ENCODE measurements at places on chromosomes 2 and 18. TPM values are rescaled to one million over a fixed set of nuclear protein-coding genes. Genes with fewer than 3 reads are reported as not detected.

Gene AFF3
- total RNA-seq: not detected

Gene SMYD1
- not detected for total RNA-seq

Gene AKAIN1
- not detected for total RNA-seq

Gene NT5DC4
- not detected for total RNA-seq

Gene PIEZO2
- total RNA-seq: not detected

Gene SRD5A2
- not detected for total RNA-seq

Gene SERPINB11
- total RNA-seq: not detected

DNA sequence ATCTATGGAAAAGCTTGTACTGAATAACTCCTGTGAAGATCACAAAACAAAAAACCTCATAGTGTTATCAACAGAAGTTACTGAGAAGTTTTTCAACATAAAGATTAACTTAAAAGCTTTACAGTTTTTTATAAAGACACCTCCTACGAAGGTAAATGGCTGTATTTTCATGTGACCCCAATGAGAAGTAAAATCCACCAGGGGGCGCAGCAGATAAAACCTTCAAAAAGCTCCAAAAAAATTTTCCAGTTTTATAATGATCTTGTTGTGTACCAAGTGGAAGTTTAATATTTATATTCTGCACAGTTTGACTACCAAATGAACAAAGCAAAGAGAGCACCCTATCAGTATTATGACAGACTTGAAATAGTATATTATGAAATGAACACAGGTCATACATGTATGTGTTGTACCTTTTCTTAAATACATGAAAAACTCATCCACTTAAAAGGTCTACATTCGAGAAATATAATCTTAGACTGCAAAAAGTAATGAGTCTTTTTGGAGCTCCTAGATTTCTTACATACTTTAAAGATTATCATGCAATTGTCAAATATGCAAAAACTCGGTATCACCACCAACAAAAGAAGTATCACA, 38.5 kb downstream of the PNO1 start:
- no peaks in the 10 kb centered on the region for H3K36me3 ChIP-seq
- no peak overlapping the region for H3K27ac ChIP-seq
- H3K4me3 ChIP-seq: no peak overlapping the region
- no peak for DNase-seq
- peaks cover 55% of the 10 kb centered on the region for H3K4me1 ChIP-seq
- H3K27me3 ChIP-seq: no peaks in the 10 kb centered on the region

DNA sequence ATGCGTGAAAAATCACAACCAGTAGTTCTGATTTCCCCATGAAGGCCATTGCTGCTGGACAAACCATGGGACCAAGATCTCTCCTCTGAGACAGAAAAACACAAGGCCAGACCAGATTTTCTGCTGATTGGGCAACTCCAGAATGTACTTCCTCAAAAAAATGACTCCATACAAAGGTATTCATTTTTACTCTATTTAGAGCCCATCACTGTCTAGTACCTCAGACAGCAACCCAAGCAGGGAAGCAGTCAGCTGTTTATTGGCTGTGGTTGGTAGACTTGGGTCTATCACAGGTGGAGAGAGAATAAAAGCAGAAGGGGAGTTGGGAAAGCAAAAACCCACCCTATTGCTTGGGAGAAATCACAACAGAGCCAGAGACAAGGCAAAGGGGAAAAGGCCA, 219.9 kb downstream of the PIK3C3 start:
- no peaks in the 10 kb centered on the region for H3K27me3 ChIP-seq
- no peak for DNase-seq
- H3K4me3 ChIP-seq: no peak overlapping the region
- no peak overlapping the region for H3K27ac ChIP-seq
- no peaks in the 10 kb centered on the region for H3K4me1 ChIP-seq

GRCh38 chr2:146365041-146365440, 1479.8 kb upstream of the ACVR2A start:
- H3K27me3 ChIP-seq: no peaks in the 10 kb centered on the region
- no peak overlapping the region for H3K4me3 ChIP-seq
- DNase-seq: no peak

- no peak for DNase-seq
- H3K4me3 ChIP-seq: no peak overlapping the region
- peaks cover 13% of the 10 kb centered on the region for H3K27me3 ChIP-seq
- no peak overlapping the region for H3K27ac ChIP-seq
- peaks cover 9% of the 10 kb centered on the region for H3K4me1 ChIP-seq
- H3K36me3 ChIP-seq: no peaks in the 10 kb centered on the region
These were observed 8.6 kb downstream of the ANKRD62 start for GRCh38 chr18:12102136-12102842.

DNA sequence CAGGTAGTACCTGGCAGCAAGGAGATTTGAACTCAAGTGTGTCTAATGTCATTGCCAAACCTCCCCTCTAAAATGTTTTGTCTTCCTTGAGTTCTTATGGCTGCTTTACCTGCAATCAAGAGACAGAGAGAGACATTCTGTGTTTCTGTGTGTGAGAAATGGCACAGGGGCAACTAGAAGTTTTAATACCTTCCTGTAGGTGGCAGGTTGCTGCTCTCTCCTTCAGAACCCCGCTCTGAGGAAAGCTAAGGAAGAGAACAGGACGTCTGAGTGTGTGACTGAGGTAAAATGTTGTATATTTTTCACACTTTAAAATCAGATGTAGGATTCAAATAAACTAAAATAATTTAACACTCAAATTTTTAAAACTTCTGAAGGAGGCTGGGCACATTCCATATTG, 19.2 kb downstream of the DTNA start:
- H3K36me3 ChIP-seq: peaks cover 5% of the 10 kb centered on the region
- no peaks in the 10 kb centered on the region for H3K4me1 ChIP-seq
- peaks cover 6% of the 10 kb centered on the region for H3K27me3 ChIP-seq
- no peak overlapping the region for H3K4me3 ChIP-seq
- DNase-seq: no peak

GRCh38 chr18:10057894-10058791, 144.3 kb downstream of the VAPA start:
- H3K27ac ChIP-seq: no peak overlapping the region
- no peaks in the 10 kb centered on the region for H3K4me1 ChIP-seq
- peaks cover 13% of the 10 kb centered on the region for H3K27me3 ChIP-seq

- no peak overlapping the region for H3K4me3 ChIP-seq
- no peak for DNase-seq
- H3K27ac ChIP-seq: no peak overlapping the region
- no peaks in the 10 kb centered on the region for H3K4me1 ChIP-seq
- no peaks in the 10 kb centered on the region for H3K27me3 ChIP-seq
These were observed 370.9 kb downstream of the CNTNAP5 start for GRCh38 chr2:124395961-124396360.

DNA sequence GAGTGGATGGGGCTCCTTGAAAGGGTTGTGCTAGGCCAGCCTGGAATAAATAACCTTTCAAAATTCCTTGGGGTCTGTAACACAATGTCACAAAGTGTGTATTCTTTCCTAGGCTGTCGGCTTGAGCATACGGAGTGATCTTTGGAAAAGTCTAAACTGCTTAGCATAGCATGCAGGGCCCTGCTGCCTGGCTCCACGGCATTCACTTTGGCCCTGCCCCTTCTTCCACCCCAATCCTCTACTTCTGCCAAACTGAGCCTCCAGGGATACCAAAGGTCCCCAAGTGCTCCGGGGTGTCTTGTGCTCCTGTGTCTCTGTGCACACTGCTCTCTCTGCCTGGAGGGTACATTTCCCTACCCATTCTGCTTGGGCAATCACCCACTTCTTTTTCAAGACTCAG, 196.1 kb downstream of the LTBP1 start:
- peaks cover 3% of the 10 kb centered on the region for H3K27me3 ChIP-seq
- H3K36me3 ChIP-seq: no peaks in the 10 kb centered on the region
- no peak for DNase-seq
- H3K27ac ChIP-seq: no peak overlapping the region
- H3K4me1 ChIP-seq: peaks cover 4% of the 10 kb centered on the region

GRCh38 chr18:38367473-38367872, 801.9 kb upstream of the CELF4 start:
- no peaks in the 10 kb centered on the region for H3K27me3 ChIP-seq
- no peaks in the 10 kb centered on the region for H3K36me3 ChIP-seq
- H3K27ac ChIP-seq: no peak overlapping the region
- no peak for DNase-seq
- no peaks in the 10 kb centered on the region for H3K4me1 ChIP-seq

- H3K4me3 ChIP-seq: no peak overlapping the region
- DNase-seq: no peak
- H3K27ac ChIP-seq: no peak overlapping the region
- peaks cover 11% of the 10 kb centered on the region for H3K27me3 ChIP-seq
- H3K4me1 ChIP-seq: peaks cover 9% of the 10 kb centered on the region
These were observed 51.6 kb upstream of the RAPH1 start for GRCh38 chr2:203586696-203587095.

DNA sequence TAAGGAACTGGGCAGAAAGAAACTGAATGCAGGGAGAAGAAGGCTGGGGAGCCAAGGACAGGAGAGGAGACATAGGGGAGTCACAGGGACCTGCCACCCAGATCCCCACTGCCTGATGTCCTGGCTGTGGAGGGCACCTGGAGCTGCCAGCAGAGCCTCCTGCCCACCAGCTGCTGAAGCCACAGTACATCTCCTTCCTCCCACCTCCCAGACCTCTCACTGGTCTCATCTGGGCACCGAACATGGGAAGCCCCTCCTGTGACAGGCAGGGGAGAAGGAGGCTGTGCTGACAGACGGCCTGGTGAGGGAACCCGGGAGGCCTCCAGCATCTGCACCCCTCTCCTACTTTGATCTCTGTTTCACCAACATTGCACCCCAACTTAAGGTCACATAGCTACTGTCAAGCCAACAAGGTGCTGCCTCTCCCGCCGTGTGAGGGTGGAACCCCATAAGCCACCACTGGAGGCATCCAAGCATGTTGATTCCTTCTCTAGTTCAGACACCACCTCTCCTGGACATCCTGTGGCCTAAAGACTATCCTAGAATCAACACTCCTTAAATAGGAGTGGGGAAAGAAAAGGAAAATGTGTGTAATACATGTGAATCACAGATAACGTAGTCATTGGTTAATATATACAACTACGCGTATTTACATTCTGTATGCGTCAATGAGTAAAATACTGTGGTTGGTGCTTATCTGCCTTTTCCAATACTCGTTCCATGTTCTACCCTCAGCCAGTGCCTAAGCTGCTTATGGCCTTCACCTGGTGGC, 3.5 kb upstream of the RNPEPL1 start:
- peaks cover 73% of the 10 kb centered on the region for H3K4me1 ChIP-seq
- peak; percentile 57 for DNase-seq
- H3K4me3 ChIP-seq: peak overlapping the region; percentile 97
- no peaks in the 10 kb centered on the region for H3K36me3 ChIP-seq
- H3K27ac ChIP-seq: peak overlapping the region; percentile 99

- no peaks in the 10 kb centered on the region for H3K27me3 ChIP-seq
- H3K36me3 ChIP-seq: no peaks in the 10 kb centered on the region
- no peak overlapping the region for H3K27ac ChIP-seq
- H3K4me1 ChIP-seq: peaks cover 10% of the 10 kb centered on the region
These were observed 22.4 kb downstream of the CREG2 start for GRCh38 chr2:101364878-101365277.

DNA sequence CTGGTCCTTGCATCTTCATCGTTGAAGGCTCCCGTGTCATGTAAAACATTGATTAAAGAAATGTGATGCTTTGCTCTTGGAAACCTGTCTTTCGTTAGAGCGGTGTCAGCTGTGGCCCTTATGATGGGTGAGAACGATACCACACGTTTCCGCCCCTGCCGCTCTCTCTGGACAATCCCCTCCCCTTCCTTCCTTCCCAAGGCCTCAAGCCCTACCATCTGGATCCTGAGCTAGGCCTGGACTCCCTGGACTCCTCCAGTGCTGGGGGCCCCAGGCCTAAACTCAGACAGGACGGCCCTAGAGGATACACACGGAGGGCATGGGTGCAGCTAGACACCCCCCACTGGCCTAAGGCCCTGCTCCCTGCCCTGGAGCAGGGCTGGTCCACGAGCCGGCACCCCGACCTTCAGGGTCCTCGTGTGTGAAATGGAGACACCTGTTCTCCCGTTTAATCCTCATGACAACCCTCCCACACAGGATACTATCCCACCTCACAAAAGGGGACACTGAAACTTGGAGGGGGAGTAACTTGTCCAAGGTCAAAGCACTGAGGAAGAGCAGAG, 13.2 kb downstream of the BIN1 start:
- H3K36me3 ChIP-seq: no peaks in the 10 kb centered on the region
- peaks cover 8% of the 10 kb centered on the region for H3K4me1 ChIP-seq
- no peak for DNase-seq

GRCh38 chr2:136917411-136917881, 152.1 kb downstream of the THSD7B start:
- no peaks in the 10 kb centered on the region for H3K4me1 ChIP-seq
- H3K36me3 ChIP-seq: no peaks in the 10 kb centered on the region
- no peaks in the 10 kb centered on the region for H3K27me3 ChIP-seq
- H3K4me3 ChIP-seq: no peak overlapping the region
- no peak for DNase-seq
- no peak overlapping the region for H3K27ac ChIP-seq

DNA sequence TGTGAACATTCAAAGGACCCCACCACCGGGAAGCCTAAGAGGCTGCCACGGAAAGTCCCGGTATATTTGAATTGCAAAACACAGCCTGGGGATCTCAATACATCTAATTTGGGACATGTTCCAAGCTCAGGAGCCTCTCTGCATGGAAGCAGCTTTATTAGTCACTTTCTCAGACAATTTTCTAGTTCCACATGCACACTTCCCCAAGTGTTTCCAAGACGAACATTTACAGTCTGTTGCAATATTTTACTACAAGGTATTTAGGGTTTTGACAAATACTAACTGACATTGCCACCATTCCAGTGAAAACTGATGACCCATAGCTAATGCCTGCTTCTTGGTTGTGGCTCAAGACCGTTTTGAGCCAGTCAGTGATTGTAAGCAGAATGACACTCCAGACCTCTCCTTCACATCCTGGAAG, 145.3 kb downstream of the NCKAP5 start:
- no peak for DNase-seq

GRCh38 chr2:62156861-62157496, 38.9 kb upstream of the B3GNT2 start:
- no peaks in the 10 kb centered on the region for H3K27me3 ChIP-seq
- DNase-seq: no peak
- H3K4me1 ChIP-seq: no peaks in the 10 kb centered on the region
- H3K36me3 ChIP-seq: no peaks in the 10 kb centered on the region
- H3K27ac ChIP-seq: no peak overlapping the region

- DNase-seq: no peak
- peaks cover 7% of the 10 kb centered on the region for H3K27me3 ChIP-seq
- H3K27ac ChIP-seq: no peak overlapping the region
- no peak overlapping the region for H3K4me3 ChIP-seq
These were observed 185.3 kb downstream of the NYAP2 start for GRCh38 chr2:225584796-225585195.

- peaks cover 5% of the 10 kb centered on the region for H3K36me3 ChIP-seq
- peaks cover 38% of the 10 kb centered on the region for H3K4me1 ChIP-seq
- DNase-seq: peak; percentile 82
- peak within 1 kb of the TSS; percentile 96 for H3K4me3 ChIP-seq
- no peaks in the 10 kb centered on the region for H3K27me3 ChIP-seq
- H3K27ac ChIP-seq: peak within 1 kb of the TSS; percentile 99
These were observed at the start of gene THUMPD2 for GRCh38 chr2:39778775-39779340. Gene THUMPD2, minus strand, starts transcription at chr2:39779258. Its CDS starts 19 bp downstream, at chr2:39779239.
